ENCODE measurements at places on chromosomes 1 and 21.
A peak's percentile ranks its signal among the peaks of the same experiment; 100 is the strongest.

- DNase-seq: no peak
Measured at GRCh38 chr1:29540801-29541357, 304.6 kb downstream of the PTPRU start.

- DNase-seq: no peak
Measured at GRCh38 chr1:203969846-203970245, 103.1 kb upstream of the SOX13 start.

GRCh38 chr1:154181944-154182343, 10.0 kb downstream of the TPM3 start:
- DNase-seq: no peak

GRCh38 chr21:33894736-33895288, 20.8 kb downstream of the ATP5PO start:
- peak; percentile 53 for DNase-seq

GRCh38 chr1:12336413-12336812, 106.6 kb downstream of the VPS13D start:
- no peak for DNase-seq

DNA sequence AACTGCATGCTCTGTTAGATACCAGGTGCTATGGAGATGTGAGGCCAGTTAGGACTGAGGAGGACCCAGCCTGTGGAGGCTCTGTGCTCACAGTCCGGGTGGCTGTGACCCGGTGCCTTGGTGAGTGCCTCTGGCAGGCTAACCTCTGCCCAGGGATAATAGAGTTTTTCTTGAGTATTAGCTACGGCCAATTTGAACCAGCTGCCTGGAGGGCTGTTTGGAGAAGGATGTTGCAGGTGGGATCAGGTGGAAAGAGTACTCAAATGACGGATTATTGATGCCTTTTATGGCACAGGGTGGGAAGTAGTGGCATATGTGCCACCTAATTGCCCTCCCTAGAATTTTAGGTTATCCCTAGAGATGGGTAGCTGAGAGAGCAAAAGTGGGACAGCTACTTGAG, 182.7 kb downstream of the GRIK3 start:
- DNase-seq: no peak

- no peak for DNase-seq
Measured at GRCh38 chr21:41976611-41977010, 22.8 kb upstream of the C2CD2 start.
